T-helper 2 cell treated with Interferon-gamma antibody and Interleukin-4, amounts not matched to agents 100 ng/mL and 5 ng/mL, for 36 hours (primary cell): ENCODE measurements at places on chromosomes 5 and 9. TPM values are rescaled to one million over a fixed set of nuclear protein-coding genes. Genes with fewer than 3 reads are reported as not detected.

Gene VDAC1
- total RNA-seq = 237 and 240 TPM in 2 replicates

Gene OR1J2
- total RNA-seq = not detected in 2 replicates

Gene NR5A1
- total RNA-seq = not detected in 2 replicates

Gene SMIM32
- total RNA-seq = not detected in 2 replicates

Gene PAIP1
- total RNA-seq = 37.1 and 41.3 TPM in 2 replicates

Gene IFNA2
- total RNA-seq = not detected in 2 replicates

Gene HAVCR1
- 1.7 and 2.2 TPM in 2 replicates for total RNA-seq

Gene CAPSL
- 0.20 TPM in 1 of 2 replicates, not detected in the other for total RNA-seq

Gene C5orf52
- total RNA-seq = not detected in 2 replicates
